Epithelial cell of proximal tubule (primary cell): ENCODE measurements at places on chromosomes 7 and 10. TPM values are rescaled to one million over a fixed set of nuclear protein-coding genes. Genes with fewer than 3 reads are reported as not detected.

Gene ZNF735
- total RNA-seq = not detected in 2 replicates

Gene MXI1
- 5.4 and 12.6 TPM in 2 replicates for total RNA-seq

Gene MOGAT3
- total RNA-seq = not detected in 2 replicates

Gene C10orf71
- total RNA-seq = not detected in 2 replicates

Gene SFTPA1
- total RNA-seq = not detected in 2 replicates

GRCh38 chr10:48740988-48741387, 56.3 kb downstream of the WDFY4 start:
- no peak for DNase-seq

DNA sequence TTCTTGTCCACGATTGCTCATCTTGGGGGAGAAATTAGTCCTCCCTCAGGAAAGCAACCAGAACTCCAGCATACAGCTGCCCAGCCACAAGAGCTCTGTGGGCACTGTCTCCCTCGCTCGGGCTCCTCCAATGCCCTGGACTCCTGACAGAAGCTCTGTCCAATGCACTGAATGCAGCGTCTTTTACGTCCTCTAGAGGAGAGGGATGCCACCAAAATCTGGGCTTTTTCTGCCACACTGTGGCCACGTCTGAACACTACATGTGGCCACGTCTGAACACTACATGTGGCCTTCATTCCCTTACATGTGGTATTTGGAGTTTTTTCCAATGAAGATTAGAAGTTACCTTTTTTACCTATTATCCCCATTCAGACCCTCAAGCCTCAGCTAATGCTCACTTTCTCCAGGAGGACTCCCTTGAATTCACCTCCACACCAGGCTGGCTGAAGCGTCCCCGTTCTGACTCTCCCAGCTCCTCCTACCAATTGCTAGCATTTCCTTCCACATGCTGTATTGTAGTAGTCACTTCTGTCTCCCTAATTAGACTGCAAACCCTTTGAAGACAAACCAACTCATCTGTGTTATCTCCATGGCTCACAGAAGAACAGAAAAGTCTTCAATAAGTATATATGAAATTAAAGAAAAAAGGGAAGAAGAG, 134.3 kb upstream of the PDE1C start:
- peak; percentile 26 for DNase-seq

DNA sequence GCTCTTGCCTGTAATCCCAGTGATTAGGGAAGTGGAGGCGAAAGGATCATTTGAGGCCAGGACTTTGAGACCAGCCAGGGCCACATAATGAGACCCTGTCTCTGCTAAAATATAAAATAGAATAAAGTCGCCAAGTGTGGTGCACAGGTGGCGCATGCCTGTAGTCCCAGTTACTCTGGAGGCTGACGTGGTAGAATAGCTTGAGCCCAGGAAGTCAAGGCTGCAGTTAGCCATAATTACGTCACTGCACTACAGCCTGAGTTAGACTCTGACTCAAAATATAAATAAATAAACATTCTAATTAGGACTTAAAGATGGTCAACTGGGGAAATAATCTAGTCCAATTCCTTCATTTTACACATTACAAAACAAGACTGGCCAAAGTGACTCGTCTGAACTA, 768 bp downstream of the CHCHD2 start:
- peak; percentile 50 for DNase-seq

- no peak for DNase-seq
These were observed 118.7 kb downstream of the MKX start for GRCh38 chr10:27626890-27627289.

- no peak for DNase-seq
These were observed 54.2 kb downstream of the MET start for GRCh38 chr7:116726149-116726548.

DNA sequence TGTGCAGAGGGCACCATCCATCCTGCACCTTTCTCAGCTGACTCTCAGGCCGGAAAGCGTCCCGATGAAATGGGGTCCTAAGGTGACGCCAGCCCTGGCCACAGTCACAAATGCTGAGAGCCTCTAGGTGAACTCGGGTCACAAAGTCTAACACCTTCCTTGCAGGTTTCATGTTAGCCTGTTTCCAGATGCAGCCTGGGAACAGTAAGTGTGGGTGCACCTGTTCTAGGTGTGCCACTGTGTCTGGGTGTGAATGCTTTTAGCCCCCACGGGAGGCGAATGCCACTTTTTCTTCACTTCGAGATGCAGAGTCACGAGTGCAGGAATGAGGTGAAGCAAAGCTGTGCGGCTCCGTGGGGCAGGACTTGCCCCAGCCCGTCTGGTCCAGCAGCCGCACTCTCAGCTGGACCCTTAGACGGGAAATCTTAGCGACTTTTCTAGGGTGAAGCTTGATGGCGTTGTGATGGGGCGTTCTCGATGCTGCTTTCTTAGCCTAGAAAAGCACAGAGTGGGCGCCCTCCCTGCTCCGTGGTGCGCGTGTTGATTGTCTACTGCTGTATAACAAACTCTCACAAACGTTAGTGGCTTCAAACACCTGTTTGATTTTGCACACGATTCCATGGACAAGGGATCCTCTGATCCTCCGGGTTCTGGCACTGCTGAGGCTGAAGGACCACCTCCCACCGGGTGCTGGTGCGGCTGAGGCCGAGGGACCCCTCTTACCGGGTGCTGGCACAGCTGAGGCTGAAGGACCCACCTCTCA, 13.6 kb upstream of the VIPR2 start:
- no peak for DNase-seq

GRCh38 chr7:120662291-120662690, 195.7 kb downstream of the TSPAN12 start:
- DNase-seq = no peak

DNA sequence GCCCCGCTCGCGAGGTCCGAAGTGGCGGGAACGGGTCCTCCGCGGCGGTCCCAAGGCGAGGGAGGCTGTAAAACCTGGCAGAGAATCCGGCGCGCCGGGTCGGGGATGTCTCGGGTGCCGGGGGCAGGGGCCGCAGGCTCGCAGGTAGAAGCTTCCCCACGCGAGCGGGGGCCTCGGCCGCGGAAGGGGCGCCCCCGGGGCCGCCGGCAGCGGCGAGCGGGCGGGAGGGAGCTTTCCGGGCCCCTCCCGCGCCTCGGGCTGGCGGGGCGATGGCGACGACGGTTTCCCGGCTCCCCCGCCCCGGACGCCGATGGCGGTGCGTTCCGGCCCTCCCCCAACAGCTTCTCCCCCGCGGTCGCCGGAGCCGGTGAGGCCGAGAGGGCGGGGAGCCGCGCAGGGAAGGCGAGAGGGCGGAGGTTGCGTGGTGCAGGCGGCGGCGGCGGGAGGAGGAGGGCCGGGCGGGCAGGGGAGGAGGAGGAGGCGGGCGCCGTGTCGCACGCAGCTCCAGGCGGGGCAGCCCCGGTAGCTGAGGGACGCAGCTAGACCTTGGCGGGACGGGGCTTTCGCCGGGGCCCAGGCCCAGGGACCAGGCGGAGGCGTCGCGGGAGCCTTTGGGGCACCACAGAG, at the start of gene CUL1:
TSS of gene CUL1 (plus strand) at position 507 of the 627 bp plus-strand sequence. CDS start 31,220 bp downstream, outside the sequence.
- no peak for DNase-seq

DNA sequence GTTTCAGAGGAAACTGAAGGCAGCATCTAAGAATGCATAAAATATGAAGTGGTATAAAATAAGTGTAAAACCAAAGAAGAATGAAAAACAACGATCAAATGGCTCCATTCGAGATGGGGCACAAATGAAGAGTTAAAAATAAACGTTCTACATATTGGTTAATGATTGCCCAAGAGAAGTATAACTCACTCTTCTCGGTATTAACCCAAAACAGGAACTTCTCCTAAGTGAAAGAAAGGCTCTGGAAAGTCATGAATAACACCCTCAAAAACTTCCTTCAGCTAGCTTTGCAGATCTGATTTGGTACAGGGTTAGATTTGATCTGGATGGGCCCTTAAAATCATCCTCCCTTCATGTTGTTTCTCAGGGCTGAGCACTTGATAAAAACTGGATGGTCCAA, 94.3 kb upstream of the ADO start:
- no peak for DNase-seq

DNA sequence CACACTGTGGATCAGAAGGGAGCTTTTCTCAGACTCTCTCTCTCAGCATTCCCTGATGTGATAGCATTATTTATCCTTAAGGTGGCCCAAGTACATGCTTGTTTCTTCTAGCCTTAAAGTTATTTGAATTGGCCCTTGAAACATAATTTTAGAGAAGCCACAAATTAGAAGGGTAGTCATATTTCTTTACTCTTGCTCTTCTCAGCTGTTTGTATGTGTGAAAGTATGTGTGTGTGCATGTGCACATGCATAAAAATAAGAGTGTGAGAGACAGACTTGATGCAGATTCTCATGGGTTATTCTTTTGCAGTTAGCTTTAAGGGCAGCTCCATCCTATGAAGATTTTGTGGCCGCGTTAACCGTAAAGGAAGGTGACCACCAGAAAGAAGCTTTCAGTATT, 50.1 kb downstream of the PLEKHA8 start:
- no peak for DNase-seq
